HCT116 (cell line): ENCODE measurements at places on chromosomes 4 and X.

- DNase-seq, result no peak
These were observed 180.1 kb downstream of the BANK1 start for GRCh38 chr4:101970547-101971155.

GRCh38 chrX:54799046-54799445 is 991 bp upstream of the ITIH6 start:
- DNase-seq, result no peak

DNA sequence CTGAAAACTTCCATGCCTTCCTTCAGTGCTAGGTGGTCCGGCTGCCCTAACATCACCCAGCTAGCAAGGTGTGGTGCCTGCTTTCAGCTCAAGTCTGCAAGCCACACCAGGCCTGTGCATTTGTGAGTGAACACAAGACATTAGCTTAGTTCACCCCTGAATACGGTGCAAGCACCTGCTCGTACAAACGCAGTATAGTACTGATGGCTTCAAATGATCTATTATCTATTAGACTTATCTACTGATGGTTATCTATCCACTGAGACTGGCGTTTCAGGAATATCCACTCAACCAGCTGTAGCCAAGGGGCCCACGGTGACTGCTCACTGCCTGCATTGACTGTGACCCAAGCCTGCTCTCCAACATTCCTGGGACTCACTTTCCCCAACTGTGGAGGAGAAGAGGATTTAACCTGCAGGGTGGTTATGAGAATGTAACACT is 155.9 kb downstream of the SHOX start:
- DNase-seq, result no peak

DNA sequence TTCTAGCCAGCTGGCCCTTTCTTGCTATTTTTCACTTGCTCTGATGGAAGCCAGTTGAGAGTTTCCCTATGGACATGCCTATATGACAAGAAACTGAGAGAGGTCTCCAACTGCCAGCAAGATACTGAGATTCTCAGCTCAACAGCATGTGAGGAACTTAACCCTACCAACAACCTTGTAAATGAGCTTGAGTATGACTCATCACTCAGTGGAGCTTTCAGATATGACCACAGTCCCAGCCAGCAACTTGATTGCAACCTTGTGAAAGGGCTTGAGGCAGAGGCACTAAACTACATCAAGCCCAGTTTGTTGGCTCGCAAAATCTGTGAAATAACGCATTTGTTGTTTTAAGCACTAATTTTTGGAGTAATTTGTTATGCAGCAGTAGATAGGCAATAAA is 175.8 kb downstream of the COMMD8 start:
- no peak for DNase-seq

GRCh38 chr4:88705805-88706492 is 8.3 kb upstream of the NAP1L5 start:
- no peak for DNase-seq
